ENCODE measurements at places on chromosomes 6 and 20.

- no peak for DNase-seq
Measured at GRCh38 chr6:144265390-144265789, 19.7 kb upstream of the UTRN start.

GRCh38 chr20:17558154-17558940, 11.5 kb upstream of the DSTN start:
- DNase-seq: no peak

- DNase-seq: no peak
Measured at GRCh38 chr6:20246125-20246524, 33.9 kb upstream of the MBOAT1 start.

GRCh38 chr6:13195803-13196202, 132.5 kb downstream of the TBC1D7 start:
- DNase-seq: no peak

- no peak for DNase-seq
Measured at GRCh38 chr20:32050851-32051556, 1.0 kb upstream of the HCK start.

DNA sequence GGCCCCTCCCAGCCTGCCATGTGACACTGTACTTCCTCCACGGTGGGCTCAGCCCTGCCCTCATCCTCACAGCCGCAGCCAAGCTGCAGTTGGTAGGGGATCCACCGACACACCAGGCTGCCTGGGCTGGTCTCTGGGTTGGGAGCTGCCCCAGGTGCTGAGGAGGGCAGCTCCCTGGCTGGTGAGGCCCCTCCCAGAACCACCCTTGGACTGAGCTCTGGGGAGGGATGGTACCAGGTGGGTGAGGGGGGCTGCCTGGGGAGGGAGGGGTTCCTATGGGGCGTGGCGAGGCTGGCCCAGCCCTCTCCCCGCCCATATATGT, 185 bp upstream of the TNFRSF6B start:
- DNase-seq: no peak

GRCh38 chr6:140809694-140810101, 1323.0 kb upstream of the GJE1 start:
- DNase-seq: no peak

- no peak for DNase-seq
Measured at GRCh38 chr6:55642366-55642765, 63.4 kb upstream of the HMGCLL1 start.

GRCh38 chr6:105102186-105102585, 77.6 kb downstream of the POPDC3 start:
- DNase-seq: no peak

DNA sequence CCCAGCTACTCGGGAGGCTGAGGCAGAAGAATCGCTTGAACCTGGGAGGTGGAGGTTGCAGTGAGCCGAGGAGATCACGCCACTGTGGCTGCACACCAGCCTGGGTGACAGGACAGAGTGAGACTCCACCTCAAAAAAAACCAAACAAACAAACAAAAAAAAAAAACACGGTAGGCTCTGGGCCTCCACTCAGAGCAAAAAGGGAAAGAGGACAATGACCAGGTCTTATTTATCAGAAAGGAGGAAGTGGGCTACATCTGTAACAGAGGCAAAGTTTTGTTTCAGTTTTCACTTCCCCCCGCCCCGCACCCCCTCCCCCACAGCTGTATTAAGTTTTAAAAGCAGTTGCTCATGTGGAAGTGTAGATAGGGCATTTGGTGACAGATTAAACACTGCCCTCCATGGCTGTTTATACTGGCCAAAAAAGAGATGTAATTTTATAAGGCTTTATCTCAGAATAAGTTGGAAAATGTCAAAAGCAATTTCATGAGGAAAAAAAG, 114.6 kb downstream of the RCAN2 start:
- no peak for DNase-seq

DNA sequence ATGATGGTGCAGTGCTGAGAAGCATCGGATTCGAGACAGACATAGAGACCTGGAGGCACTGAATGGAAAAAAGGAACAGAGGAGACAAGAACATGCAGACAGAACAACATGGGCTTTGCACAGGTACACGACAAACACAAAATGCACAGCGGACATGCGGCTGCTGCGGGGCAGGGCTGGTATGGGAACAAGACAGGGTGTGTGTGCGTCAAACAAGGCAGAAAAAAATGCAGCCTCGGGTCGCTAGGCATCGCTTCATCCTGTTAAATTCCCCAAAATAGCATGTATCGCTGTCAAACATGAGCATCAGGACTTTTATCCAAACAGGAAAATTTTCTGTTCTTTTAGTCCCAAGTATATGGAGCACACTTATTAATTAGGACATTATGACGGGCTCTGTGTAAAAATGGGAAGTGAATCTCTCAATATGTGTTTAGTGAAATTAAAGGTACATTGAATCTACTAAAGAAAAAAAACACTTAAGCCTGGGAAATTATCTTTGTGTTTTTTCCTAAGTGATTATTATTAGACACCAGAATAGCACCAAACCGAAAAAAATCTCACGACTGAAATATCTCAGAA, 36.1 kb upstream of the TBXT start:
- DNase-seq: no peak

DNA sequence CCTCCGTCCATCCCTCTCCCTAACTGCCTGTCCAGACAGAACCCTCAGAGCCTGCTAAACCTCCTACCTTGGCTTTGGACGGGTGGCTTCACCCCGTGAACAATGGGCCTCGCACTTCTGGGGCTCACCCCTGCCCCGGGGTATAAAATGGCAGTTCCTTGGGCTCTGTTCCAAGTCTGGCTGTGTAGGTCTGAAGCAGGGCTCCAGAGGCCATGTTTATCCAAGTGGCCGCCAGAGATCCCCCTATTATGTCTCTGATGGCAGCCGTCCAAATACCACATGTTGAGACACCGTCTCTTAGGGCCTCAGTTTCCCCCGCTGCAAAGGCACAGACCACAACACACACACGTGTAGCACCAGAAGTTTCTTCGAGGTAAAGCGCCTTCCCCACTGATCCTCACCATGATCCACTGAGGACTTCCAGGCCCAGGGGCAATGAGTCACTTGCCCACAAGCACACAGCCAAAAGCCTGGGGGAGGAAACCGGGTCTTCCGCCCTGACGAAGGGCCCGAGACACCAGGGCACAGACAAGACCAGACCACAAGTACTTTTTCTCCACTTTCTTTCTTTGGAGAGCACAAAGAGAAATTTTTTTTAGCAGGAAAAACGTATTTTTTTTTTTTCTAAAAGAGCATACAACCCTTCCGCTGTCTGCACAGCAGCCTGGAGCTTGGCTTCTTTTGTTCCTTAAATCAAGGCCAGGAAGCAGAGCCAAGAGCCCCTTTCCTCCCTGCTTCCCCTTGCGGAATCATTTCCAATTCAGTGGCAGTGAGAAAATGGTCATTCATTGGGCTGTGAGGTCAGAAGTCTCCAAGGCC, 11.8 kb downstream of the CPNE5 start:
- no peak for DNase-seq

- no peak for DNase-seq
Measured at GRCh38 chr6:104928141-104928540, 28.8 kb upstream of the LIN28B start.

- DNase-seq: no peak
Measured at GRCh38 chr6:156556811-156557210, 220.4 kb upstream of the ARID1B start.

DNA sequence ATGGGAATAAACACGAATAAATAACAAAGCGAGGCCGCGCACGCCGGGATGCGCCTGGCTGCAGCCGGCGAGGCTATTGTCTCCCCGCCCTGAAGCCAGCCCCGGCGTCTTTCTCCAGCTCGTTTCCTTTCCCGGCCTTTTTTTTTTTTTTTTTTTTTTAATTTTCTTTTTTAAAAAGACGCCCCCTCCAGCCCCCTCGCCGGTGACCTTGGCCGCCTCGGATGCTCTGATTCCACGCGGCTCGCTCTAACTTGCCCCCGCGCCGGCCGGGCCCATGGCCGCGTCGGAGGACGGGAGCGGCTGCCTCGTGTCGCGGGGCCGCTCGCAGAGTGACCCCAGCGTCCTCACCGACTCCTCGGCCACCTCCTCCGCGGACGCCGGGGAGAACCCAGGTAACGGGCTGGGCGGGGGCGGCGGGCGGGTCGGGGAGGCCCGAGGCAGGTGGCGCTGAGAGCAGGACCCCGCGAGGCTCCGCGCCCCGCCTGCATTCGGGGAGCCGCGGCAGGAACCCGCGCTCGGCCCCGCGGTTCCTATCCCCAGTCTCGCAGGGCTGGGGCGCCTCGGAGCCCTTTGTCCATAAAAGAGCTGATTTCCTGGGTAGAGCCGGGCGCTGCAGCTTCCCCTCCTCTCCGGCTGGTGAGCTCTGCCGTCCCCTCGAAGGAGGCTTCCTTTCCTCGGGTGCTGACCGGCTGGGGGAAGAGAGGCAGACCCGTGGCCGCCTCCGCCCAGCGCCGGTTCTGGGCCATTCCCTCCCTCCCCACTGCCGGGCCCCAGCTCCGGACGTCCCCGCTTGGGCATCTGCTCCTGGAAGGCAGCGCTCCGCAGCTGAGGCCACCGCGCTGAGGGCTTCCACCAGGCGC, 631 bp downstream of the PHACTR3 start:
- DNase-seq: no peak

DNA sequence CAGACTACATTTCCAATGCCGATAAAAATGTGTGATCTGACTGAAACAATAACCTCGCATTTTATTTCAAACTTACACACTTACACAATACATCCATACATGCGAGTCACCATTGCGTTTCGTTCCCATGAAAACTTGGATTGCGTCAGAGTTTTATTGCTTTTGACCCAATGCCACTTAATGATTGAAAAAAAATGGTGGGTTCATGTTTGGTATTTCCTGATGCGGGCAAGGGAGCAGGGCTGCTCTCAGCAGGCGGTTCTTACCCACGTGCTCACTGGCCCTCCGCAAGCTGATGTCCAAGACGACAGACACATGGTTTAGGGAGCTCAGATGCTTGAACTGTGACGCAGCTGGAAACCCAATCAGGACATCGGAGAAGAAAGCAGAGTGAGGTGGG, 281.0 kb upstream of the SULF2 start:
- no peak for DNase-seq

DNA sequence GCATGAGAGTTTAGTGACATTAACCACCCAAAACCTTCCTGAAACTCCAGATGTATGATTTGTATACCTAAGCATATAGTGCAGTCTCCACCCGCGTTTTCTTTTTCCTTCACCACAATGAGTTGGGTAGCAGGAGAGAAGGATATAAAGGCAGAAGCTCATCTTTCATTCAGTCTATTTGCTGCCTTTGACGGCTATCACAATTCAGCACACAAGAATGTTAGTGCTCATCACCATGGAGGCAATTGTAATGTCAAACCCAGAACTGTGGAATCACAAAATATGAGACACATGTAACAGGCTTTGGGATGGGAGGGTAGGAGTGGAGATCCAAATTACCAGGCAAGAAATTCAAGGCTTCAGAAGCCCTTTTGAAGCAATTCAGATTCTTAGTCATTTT, 17.6 kb downstream of the ZHX3 start:
- DNase-seq: no peak

GRCh38 chr6:44253307-44254101, 3.8 kb downstream of the SLC35B2 start:
- no peak for DNase-seq

DNA sequence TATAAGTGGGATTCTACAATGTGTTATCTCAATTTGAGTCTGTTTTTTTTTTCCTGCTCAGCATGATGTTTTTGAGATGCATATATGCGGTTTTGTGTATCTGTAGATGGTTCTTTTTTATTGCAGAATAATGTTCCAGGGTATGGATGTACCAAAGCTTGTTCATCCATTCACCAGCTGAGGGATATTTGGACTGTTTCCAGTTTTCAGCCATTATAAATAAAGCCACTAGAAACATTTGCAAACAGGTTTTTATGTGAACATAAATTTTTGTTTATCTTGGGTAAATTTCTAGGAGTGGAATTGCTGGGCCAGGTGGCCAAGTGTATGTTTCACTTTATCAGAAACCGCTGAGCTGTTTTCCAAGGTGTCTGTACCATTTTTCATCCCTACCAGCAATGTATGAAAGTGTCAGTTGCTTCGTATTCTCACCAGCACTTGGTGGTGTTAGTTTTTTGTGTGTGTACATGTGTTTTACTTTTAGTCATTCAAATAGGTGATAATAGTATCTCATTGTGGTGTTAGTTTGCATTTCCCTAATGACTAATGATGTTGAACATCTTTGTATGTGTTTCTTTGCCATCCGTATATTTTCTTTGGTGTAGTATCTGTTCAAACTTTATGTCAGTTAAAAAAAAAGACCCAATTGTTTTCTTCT, 124.2 kb downstream of the CEBPB start:
- no peak for DNase-seq

- DNase-seq: no peak
Measured at GRCh38 chr6:39905640-39905975, 28.7 kb downstream of the MOCS1 start.

DNA sequence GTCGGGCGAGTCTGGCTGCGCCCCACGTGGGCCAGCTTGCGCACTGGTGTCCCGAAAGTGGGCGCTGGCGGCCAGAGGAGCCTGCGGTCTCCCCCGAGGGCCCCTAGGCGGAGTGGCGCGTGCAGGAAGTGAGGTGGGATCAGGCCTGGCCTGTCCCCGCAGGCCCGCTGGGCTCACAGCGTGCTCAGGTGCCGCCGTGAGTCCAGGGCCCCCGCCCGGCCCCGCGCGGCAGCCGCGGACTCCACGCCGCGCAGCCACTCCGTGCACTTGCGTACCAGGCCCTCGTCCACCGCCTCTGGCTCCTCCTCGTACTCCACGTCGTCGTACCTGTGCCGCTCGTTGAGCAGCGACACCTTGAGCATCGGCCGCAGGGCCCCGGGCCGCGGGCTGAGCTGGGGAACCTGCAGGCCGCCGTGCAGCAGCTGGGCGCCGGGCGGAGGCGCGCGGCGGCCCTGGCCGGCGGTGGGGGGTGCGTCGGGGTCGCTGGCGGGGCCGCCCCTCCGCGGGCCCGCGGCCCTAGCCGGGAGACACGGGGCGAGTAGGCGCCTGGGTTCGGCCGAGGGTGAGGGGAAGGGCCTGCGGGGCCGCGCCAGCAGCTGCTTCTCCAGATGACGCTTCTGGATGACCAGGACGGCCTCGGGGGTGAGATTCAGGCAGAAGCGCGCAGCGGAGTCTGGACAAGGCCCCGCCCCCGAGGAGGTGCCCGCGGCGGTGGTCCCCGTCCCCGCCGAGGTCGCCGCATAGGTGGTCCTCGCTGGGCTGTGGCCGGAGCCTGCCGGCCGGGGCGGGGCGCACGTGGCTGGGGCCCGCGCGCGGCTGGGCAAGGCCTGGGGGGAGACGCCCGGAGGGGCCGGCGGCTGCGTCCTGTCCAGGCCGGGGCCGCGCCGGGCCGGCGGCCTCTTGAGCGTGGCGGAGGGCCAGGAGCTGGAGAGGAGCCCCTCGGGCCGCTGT, 835 bp downstream of the PRR18 start:
- DNase-seq: no peak

DNA sequence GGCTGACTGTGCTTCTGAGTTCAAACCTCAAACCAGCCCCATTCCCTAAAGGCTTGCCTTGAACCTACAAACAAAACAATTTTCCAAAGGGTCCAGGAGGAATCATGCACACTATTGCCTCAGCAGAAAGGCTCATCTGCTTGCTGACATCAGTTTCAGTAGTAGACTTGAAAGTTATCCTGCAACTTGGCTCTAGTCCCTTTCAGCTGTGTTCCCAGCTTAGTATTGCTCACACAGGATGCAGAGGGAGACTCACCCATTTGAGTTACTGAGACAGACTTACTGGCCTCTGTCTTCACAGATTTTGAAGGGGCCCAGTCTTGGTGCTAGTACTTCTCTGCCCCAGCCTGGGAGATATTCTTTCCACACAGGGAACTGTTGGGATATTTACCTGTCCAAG, 38.5 kb upstream of the TFB1M start:
- DNase-seq: no peak

GRCh38 chr6:152176268-152176667, 368.8 kb downstream of the ESR1 start:
- no peak for DNase-seq

- no peak for DNase-seq
Measured at GRCh38 chr6:40955178-40955545, 83.9 kb downstream of the UNC5CL start.

- no peak for DNase-seq
Measured at GRCh38 chr6:13488896-13489237, 1.5 kb upstream of the GFOD1 start.

All from stimulated activated CD8-positive, alpha-beta memory T cell treated with anti-CD3 and anti-CD28 coated beads, Interleukin-4, amount 100 ng/mL, for 1 hour (primary cell).